Psoas muscle (tissue), 8 donors: ENCODE measurements at places on chromosomes 5 and 9. TPM values are rescaled to one million over a fixed set of nuclear protein-coding genes. Genes with fewer than 3 reads are reported as not detected.

LHX2 gene
- polyA plus RNA-seq: not detected

TDRD7 gene
- 3.5 TPM for polyA plus RNA-seq

IL4 gene
- not detected for polyA plus RNA-seq

- DNase-seq: no peak
Measured at GRCh38 chr5:151592855-151593408, 1.8 kb upstream of the FAT2 start.

- DNase-seq: no peak
Measured at GRCh38 chr9:13446286-13446937, 166.9 kb upstream of the MPDZ start.

GRCh38 chr5:136037001-136037705 lies 8.4 kb downstream of the TGFBI start:
- no peak for DNase-seq

DNA sequence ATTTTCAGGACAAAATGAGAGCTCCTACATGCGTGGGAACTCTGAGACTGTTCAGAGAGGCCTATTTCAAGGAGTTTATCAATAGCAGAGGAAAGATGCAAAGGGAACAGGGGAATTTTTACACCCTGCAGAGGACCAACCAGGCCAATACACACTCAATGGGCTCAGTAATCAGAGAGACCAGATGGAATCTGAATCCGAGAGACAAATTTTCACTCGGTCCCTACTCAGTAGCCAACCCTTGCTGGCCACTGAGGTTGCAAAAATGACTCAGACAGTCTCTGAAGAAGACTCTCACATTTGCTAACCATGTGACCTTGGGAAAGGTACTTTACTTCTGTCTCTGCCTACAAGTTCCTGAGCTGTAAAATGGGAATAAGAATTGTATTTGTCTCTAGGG lies 479.4 kb downstream of the CDK5RAP2 start:
- no peak for DNase-seq

DNA sequence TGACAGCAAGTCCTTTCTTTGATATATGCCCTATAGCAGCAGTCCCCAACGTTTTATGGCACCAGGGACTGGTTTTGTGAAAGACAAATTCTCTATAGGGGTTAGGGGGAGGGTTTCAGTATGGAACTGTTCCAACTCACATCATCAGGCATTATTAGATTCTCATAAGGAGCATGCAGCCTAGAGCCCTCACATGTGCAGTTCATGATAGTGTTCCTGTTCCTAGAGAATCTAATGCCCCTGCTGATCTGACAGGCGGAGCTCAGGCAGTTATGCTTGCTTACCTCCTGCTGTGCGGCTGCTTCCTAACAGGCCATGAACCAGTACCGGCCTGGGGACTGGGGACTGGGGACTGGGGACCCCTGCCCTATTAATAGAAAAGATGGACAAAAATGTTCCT lies 2.7 kb upstream of the RAPGEF6 start:
- DNase-seq: no peak
